ENCODE measurements at places on chromosomes 4 and X.
A peak's percentile ranks its signal among the peaks of the same experiment; 100 is the strongest.

DNA sequence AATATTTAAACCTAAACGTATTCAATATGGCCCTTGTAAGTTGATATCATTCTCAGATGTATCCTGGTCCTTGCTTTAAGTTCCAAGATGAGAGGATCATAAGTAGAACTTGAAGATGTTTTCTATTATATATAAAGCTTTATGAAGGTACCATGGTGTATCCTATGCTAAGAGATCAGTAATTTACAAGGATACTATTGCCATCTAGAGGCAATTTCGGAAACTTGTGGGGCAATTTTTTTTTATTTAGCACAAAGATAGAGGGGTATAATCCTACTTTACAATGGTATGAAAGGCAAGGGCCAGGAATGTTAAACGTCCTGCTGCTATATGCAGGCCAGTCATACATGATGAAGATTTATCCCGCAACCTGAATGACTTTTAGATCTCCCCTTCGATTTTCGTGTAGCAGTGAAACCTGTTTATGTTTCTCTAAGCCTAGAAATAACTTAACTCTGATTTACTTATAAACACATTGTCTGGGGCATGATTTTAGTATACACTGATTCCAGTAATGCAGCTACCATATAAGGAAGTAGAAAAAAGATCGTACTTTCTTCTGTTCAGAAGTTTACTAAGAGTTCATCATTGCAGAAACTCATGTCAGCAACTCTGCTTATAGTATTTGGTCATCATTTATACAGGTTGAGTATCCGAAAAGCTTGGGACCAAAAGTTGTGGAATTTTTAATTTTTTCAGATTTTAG lies 2.6 kb downstream of the SLC25A31 start:
- DNase-seq, result peak; percentile 3

GRCh38 chrX:20729416-20729815 lies 462.7 kb upstream of the RPS6KA3 start:
- DNase-seq, result no peak

DNA sequence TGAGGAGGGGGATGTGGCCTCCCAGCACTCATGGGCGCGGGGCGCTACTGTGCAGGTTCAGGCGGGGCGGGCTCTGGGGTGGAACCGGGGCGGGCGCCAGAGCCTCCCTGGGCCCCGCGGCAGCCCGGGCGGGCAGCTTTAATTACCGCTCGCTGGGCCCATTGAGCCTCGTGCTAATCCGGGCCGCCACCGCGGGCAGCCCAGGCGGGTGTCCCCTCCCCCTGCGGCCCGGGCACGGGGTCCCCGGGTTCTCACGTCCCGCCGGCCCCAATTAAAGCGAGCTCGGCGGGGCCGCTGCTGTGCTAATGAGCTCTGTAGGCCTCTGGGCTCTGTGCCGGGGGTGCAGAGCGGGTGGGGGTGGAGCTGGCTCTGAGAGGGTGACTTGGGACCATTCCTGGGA lies 22.8 kb upstream of the FGFR3 start:
- no peak for DNase-seq

GRCh38 chrX:150567645-150568319 lies 639 bp upstream of the MTM1 start:
- no peak for DNase-seq

GRCh38 chr4:92099861-92100260 lies 203.9 kb upstream of the GRID2 start:
- no peak for DNase-seq

DNA sequence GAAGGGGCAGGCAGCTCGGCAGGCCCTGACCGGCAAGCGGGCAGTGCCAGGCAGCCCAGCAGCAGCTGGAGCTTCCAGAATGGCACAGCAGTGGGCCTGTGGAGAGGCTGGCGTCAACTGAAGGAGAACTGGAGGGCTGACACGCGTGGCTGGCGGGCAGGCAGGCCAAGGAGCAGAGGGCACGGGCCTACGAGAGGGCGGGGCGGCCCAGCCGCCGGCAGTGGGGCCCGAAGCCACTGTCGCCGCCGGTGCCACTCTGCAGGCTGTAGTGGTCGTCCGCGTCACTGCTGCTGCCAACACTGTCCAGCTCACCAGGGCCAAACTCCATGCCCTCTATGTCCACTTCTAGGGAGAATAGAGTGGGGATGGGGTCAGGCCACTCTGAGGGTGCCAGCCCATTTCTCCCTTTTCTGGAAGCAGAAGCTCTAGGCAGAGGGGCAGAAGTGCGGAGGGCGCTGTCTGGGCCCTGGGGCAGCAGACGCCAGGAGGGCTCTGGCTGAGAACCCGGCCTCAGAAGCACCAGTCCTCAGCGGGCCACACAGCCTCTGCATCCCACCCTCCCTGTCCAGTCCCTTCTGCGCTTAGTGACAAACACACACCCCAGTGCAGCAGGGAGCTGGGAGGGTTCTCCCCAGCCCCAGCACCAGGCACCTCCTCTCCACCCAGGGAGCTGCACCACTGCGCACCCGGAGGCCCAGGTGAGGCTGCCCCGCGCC lies 8.6 kb upstream of the HAUS3 start:
- DNase-seq, result no peak

- no peak for DNase-seq
These were observed 551.4 kb upstream of the ADGRL3 start for GRCh38 chr4:60648774-60649173.

Data from NT2/D1 (cell line).